Stimulated activated naive CD8-positive, alpha-beta T cell treated with anti-CD3 and anti-CD28 coated beads, Interleukin-15, amount 100 ng/mL, for 72 hours (primary cell): ENCODE measurements at places on chromosomes 13 and 19.

- DNase-seq = no peak
Observed at GRCh38 chr19:7152568-7152967, 83.1 kb downstream of the ZNF557 start.

- DNase-seq = no peak
Observed at GRCh38 chr19:28543244-28543776, 669.6 kb downstream of the UQCRFS1 start.

- no peak for DNase-seq
Observed at GRCh38 chr19:1245494-1246264, 2.7 kb upstream of the MIDN start.

- no peak for DNase-seq
Observed at GRCh38 chr19:19816679-19817078, 4.9 kb downstream of the ZNF506 start.

DNA sequence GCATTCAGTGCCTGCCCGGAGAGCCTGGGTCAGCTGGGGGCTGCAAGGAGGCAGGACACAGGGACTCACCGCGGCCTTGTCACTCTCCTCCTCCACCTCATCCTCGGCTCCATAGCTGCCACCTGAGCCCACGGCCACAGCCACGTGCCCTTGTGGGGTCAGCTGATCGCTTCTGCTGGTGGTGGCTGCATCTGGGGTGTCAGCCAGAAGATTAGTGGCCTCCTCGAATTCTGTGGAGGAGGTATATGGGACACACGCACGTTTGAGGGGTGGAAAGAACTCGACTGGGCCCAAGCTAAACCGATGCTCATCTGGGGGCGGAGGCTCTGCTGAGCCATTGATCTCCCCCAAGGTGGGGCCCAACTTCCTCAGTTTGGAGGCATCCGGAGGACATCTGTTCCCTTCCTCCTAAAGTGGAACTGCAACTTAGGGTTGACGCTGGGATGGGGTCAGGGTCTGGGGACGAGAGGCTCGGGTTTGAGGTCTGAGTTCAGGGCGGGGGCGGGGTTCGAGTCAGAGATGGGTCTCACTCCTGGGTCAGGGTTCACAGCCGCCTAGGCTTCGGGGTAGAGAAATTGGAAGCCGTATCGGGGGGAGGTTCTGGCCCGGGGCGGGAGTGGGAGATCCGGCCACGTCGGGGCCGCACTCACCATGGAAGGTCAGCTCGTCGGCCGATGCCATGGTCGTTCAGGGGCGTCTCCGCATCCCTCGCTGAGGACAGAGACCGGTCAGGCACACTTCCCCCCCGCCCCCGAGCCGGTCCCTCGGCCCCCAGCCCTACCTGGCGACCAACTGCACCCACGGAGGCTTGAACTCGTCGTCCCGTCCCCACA lies 493 bp downstream of the YIPF2 start:
- no peak for DNase-seq

DNA sequence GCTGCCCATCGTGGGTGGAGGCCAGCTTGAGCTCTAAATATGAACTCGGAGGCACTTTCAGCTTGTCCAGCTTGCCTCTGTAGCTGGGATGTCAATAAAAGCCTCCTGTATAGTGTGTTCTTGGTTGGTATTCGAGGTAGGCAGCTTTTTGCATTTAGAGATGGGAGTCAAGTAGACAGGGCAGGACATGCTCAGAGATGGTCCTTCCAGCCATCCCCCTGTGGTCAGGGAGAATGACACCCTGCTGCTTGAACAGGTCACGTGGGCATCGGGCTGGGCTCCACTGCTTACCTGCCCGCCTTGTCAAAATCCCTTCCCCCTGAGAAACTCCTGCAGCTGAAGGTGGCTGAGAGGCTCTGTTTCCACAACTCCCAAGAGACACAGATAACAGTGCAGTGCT lies 302.5 kb downstream of the ZNF536 start:
- DNase-seq = no peak

- no peak for DNase-seq
Observed at GRCh38 chr19:33639035-33639681, 17.4 kb downstream of the CHST8 start.

GRCh38 chr13:20397896-20398295 lies 127.8 kb downstream of the CRYL1 start:
- DNase-seq = no peak

DNA sequence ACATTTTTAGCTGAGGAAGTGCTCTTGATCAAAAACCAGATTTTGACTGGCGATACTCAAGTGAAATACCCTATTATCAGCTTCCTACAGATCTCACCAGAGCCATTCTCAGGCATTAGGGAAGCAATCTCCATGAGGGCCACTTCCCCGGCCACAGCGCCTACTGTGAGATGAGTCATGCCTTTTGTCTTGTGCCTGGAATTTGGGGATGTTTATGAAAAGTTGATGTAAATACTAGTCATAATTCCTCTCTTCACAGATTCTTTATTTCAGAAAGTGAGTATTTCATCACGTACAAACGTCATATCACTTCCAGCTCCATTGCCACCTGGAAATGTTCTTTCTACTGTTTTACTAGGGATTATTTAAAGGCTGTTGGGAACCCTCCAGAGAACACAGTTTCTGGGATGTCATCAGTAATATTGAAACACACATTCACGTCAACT lies 25.3 kb upstream of the SLC46A3 start:
- DNase-seq = no peak

DNA sequence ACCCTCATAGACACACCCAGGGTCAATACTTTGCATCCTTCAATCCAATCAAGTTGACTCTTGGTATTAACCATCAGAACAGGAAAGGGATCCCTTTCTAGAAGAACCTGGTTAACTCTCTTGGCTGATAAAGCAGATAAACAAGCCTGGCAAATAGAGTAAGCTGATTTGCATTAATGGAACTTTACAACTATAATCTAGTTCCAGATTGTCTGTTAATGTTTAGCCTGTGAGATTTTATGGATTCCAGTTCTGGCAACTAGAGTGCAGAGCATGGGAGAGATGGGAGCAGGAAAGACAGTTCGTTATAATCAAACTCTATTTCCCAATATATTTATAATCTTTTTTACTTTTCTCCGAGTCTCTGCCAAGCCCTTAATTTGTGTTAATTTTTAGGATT lies 272.6 kb upstream of the KLHL1 start:
- DNase-seq = no peak

- DNase-seq = no peak
Observed at GRCh38 chr19:30881930-30882329, 467.3 kb downstream of the TSHZ3 start.

DNA sequence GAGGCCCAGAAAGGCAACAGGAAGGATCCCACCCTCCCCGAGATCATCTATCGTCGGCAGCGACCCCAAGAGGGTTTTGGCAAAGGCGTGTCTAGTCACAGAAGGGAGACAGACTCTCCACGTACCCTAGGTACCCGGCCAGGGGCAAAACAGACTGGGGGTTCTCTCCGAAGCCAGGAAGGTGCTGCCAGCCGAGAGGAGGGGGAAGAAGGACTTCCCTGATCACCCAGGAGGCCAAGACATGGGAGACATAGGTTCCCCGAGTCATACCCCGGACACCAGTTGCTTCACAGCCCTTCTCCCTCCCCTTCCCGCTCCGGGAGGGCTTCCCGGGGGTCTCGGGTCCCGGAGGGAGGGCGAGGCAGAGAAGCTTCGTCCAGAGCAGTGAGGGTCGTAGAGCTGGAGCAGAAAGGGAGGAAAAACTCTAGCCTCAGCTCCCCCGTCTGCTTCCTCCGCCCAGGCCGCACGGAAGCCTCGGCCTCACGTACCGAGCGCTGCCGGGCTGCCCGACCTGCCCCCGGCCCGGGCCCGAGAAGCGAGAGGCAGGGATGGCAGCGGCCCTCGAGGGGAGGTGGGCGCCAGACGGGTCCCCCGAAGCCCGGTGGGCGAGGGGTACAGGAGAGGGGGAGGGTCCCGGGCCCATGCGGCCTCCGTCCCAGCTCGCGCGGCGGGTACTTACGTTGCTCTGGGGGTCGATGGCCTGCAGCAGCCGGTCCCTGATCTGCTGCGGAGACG lies 644 bp downstream of the MED26 start:
- peak; percentile 34 for DNase-seq

DNA sequence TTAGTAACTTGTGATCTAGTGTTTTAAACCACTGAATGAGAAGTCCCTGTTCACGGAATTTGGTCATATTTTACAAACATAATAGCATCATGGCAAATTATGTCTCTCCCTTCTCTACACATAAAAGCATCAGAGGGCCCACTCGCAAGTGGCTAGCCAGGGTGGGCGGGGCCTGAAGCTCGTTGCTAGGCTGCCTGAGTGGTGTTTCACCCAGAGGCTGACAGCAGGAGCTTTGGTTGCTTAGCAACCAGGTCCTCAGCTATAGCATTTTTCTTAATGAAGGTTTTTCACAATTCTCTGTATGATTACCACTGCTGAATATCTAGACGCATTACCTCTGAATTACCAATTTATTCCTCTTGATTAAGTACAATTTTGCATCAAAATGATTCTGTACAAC lies 126.5 kb downstream of the NALCN start:
- DNase-seq = no peak

GRCh38 chr13:102033386-102033785 lies 368.5 kb downstream of the FGF14 start:
- no peak for DNase-seq

- no peak for DNase-seq
Observed at GRCh38 chr13:45928843-45929242, 77.3 kb upstream of the SIAH3 start.

DNA sequence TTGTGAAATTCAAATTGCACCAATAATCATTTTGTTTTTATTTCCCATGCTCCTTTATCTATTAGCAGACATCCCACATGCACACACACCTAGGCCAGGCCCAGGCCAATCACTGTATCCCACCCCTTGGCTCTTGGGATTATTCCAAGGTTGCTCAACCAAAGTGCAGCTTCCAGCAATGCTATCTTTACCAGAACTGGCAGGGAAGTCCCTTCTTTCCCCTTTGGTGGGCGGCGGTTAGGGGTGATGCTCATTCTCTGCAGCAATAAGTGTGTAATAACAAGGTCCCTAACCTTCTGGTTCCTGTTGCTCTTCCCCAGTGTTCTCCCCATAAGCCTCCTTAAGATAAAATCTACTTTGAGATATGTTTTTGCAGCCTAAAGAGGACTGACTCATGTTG lies 18.3 kb upstream of the KCTD12 start:
- no peak for DNase-seq

- no peak for DNase-seq
Observed at GRCh38 chr19:645912-646778, 6.5 kb downstream of the FGF22 start.

GRCh38 chr19:29411113-29411581 lies 114.6 kb upstream of the VSTM2B start:
- DNase-seq = no peak

GRCh38 chr13:95317039-95317989 lies 16.1 kb upstream of the ABCC4 start:
- DNase-seq = no peak

DNA sequence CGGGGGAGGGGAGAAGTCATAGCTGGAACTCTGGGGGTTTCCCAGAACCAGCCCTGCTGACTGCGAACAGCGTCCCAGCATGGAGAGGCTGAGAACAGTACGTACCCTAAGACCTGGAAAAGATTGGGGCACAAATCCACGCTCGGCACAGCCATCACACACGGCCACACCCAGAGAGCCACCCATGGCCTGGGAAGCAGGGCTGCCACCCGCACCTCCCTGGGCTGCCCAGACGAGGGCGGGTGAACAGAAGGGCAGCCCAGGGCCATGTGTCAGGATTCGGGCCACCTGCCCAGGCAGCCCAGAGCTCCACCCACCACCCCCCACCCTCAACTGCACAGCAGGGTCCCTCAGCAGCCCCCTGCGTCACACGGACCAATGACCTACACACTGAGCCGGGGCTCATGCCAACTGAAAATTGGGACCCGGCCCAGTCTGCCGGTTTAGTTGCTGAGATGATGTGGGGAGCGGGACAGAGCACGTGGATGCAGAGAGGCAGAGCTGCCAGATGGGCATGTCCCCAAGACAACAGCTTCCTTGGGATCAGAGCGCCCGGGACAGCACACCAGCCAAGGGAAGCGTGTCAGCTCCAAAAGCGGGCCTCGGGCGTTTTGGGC lies 8.5 kb downstream of the UBXN6 start:
- no peak for DNase-seq

DNA sequence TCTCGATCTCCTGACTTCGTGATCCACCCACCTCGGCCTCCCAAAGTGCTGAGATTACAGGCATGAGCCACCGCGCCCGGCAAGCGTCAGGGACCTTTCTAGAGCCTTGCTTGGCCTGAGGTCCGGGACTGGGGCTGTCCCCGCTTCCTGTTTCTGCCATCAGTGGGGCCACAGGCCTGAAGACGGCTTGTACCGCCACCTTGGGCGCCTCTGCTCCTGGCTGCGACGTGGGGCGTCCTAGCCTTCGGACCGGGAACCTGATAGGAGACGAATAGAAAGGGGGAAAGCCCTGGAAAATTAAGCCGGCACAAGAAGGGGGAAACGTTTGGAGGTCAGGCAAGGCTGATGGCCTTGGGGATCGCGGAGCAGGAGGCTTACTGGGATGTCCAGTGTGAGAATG lies 35.1 kb downstream of the RNF6 start:
- no peak for DNase-seq

DNA sequence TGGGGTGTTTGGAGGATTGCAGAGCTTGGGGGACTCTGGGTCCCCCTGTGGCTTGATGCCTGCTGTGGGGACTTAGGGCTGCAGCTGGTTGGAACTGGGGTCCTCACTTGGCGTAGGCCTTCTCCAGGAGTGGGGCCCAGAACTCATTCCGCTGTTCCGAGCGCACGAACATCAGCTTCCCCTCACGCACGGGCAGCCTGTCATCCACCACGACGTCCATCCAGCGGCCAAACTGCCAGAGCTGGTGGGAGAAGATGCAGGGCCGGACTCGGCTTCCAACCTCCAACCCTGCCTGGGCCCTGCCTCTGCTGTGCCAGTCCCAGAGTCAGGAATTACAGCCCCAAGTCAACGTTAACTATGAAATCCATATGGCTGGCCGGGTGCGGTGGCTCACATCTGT lies 2.6 kb downstream of the CAPN12 start:
- DNase-seq = no peak

GRCh38 chr19:39582891-39583625 lies 19.3 kb upstream of the LGALS13 start:
- no peak for DNase-seq

- DNase-seq = no peak
Observed at GRCh38 chr13:45925151-45925550, 73.6 kb upstream of the SIAH3 start.

GRCh38 chr13:28684257-28684656 lies 25.3 kb downstream of the POMP start:
- DNase-seq = no peak

DNA sequence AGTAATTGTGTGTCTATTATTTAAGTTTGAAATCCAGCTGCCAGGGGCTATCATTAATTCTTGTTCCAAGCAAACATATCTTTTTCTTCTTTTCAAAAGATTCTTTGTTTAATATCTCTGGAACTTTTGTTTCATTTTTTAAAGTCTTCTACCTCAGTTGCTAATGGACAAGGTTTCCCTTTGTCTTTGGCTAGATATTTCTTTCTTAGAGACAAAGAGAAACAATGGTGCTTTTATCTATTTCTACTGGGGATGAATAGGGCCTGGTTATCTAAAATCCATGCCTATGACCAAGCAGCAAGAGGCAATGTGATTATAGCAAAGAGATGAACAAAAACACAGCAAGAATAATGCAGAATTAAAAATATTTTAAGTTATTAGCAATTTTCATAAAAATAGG lies 661.3 kb upstream of the KLF12 start:
- DNase-seq = no peak

GRCh38 chr13:108850691-108851090 lies 221.3 kb downstream of the MYO16 start:
- DNase-seq = no peak

- no peak for DNase-seq
Observed at GRCh38 chr19:41570179-41570578, 5.8 kb upstream of the CEACAM21 start.
